ENCODE measurements at places on chromosomes 11 and 22.

DNA sequence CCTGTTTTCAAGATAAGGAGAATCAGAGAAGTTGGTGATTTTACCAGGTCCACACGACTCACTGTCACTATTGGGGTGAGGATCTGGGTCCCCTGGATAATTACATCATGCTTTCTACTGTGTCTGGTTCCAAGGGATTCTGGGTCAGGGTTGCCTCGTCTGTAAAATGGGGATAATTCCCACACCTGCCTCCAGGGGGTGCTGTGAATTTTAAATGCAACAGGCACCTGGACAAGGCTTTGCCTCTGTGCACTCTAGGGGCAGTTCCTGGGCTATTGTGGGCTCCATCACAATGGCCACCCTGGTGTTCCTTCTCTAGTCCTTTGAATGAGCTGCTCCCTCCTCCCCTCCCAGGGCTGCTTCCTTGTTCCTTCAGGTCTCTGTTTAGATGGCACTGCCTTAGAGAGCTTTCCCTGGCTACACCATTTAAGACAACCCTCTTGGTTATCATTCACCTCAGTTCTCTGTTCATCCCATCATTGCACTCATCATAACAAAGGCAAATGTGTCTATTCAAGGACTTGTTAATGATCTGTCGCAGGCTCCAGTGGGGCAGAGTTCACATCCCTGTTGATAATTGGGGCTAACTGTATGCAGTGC lies 178.6 kb downstream of the MIAT start:
- peak; percentile 24 for DNase-seq

- peak; percentile 50 for DNase-seq
Measured at GRCh38 chr11:104254347-104254746, 90.4 kb upstream of the PDGFD start.

DNA sequence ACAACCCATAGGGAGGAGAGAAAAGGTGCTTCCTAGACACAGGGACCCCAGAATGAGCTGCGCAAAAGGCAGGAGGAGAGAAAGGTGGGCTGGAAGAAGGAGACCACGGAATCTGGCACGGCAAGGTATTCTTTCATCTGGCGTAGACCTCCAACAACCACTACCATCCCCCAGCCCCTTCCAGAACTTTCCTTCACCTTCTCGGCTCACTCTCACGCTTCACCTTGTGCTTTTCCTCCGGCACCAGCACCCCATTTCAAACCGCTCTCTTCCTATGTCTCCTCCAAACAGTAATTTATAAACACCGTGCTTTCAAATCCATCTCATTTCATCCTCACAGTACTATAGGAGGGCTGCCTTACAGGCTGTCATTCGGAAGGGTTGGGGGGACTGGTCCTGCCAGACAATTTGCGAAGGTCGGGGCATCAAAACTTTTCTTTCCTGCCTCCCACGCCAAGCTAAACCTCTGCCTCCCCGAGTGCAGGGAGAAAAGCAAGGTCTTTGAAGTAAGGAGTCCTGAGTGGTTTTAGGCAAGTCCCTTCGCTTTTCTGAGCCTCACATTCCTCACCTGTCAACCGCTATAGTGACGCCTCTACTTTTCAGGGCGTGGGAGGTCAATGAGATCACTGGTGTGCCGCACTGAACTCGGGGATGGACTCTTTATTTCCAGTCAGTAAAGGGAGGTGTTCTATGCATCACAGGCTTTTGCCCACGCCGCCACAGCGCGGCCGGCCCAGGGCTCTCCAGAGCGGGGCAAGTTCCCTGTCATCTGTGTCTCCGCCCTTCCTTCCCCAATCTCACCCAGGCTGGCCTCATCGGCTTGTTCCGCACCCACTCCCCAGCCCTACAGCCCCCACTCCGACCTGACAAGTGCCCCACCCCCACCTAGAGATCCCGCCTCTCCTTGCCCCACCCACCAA lies 800 bp downstream of the KCTD21 start:
- DNase-seq = no peak

- no peak for DNase-seq
Measured at GRCh38 chr11:118892514-118892913, 8.8 kb downstream of the CXCR5 start.

- no peak for DNase-seq
Measured at GRCh38 chr22:50526834-50527801, 1.7 kb upstream of the SCO2 start.

- no peak for DNase-seq
Measured at GRCh38 chr11:121479698-121480238, 27.0 kb upstream of the SORL1-AS1 start.

DNA sequence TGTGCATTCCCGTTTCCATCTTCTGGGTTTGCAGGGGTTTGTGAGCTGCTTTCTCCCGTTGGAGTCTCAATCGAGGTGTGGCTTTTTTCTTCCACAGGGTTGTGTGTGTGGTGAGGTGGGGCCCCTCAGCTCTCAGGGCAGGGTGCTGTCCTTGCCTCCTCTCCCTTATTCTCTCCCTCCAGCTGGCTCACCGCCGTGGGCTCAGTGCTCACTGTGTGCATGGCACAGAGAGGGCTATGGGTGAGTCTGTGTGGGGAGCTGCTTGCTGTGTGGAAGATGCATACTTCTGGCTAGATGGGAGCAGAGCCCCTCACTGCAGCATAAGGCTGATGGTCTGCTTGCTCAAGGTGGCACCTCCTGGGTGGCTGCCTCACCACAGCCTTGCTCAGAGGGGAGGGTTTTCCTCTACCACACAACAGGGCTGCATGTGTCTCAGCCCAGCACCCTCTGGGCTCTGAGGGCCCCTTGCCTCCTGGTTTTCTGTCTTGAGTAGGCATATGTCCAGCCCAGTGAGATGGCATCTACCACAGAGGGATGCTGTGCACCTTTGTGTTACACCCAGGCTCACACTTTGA lies 203.1 kb upstream of the B3GAT1 start:
- DNase-seq = no peak

- no peak for DNase-seq
Measured at GRCh38 chr22:42343531-42344081, 73.2 kb upstream of the TCF20 start.

DNA sequence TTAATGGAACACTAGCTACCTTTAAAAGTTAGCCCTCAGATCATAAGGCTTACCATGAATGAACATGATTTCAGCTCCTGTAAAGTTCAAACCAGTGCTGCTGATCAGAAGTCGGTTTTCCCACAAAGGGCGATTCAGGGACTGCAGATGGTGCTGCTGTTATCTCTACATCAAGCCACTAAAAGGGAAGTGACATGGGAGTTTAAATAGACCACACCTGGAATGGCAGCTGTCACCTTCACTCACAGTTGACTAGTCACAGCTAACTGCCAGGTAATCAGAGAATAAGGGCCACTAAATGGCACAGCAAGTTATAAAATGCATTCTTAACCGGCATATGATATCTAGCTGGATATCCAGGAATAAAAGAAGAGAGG lies 581.1 kb upstream of the ARHGAP42 start:
- DNase-seq = no peak

GRCh38 chr11:18384157-18384641 lies 10.2 kb upstream of the LDHA start:
- DNase-seq = peak; percentile 83

DNA sequence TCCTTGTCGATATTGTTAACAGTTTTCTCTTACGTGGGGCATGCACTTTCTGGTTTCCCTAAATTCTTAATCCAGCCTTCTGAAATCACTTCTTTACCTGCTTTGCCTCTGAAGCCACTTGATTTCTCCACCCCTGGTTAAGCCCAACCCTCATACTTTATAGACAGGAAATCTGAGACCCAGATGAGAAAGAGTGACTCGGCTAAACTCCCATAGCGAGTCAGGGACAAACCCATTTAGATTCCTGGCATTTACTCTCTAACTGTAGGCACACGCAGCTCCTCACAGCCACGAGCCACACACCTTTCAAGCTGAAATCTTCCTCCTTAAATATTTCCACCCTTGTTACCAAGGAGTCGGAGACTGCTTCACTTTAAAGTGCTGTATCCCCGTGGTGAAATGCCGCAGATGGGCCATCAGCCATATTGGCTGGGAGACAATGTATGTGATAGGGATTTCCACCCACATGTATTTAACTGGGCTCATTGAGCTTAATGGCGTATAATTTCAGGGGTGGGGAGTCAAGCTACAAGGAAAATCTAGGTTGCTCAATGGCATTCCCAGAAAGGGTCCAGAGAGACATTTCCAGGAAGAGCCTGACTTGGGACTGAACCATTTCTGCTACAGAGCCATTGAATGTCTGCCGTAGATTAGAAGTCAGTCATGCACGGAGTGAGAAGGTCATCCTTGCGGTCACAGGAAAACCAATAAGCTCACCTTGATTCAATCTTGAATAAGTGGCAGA lies 49.9 kb upstream of the GRK3 start:
- no peak for DNase-seq

GRCh38 chr22:44901301-44901700 lies 108.5 kb downstream of the PHF21B start:
- peak; percentile 3 for DNase-seq

DNA sequence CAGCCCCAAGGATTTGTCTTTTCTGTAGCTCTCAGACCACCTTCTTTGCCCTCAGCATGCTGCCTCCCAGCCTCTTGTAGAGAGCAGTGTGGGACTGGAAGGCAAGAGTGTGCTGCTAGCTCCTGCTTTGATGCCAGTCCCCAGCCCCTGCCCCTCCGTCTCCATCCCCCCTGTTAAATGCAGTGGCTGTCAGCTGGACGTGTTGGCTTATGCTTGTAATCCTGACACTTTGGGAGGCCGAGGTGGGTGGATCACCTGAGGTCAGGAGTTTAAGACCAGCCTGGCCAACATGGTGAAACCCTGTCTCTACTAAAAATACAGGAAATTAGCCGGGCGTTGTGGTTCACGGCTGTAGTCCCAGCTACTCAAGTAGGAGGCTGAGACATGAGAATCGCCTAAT lies 15.5 kb downstream of the SNRPD3 start:
- DNase-seq = no peak

DNA sequence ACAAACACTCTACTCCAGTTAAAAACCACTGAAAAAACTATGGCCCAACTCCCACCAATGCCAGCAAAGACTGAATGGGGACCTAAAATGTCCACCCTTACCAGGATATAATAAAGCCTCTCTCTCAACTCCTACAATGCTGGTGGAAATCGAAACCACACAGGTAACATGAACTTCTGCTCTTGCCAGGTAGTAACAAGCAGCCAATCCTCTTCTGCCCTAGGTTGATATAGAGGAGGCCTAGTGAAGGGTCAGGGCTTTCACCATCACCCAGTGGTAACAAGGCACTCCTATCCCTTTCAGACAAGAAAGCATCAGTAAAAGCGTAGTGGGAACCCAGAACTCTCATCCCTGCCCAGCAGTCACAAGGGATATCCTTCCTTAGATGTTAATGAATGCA lies 22.6 kb downstream of the DCUN1D5 start:
- no peak for DNase-seq

DNA sequence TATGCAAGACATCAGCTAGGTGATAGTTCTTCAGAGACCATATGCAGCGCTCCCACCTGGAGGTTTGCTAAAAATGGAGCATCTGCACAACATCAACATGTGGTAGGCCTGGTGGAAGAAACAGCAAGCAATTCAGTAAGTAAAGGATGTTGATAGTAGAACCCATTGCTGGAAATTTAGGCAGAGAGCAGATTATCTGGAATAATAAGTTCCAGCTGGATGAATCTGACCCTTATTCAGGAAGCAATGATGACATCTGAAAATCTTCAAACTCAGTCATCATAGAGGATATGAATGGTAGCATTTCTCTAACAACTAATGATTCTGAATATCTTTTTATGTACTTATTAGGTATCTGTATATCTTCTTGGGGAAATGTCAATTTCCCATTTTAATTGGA lies 225.2 kb upstream of the ANO3 start:
- DNase-seq = no peak

- peak; percentile 15 for DNase-seq
Measured at GRCh38 chr11:28176351-28176750, 68.2 kb downstream of the METTL15 start.
